ENCODE measurements at places on chromosomes 13 and 19. TPM values are rescaled to one million over a fixed set of nuclear protein-coding genes. Genes with fewer than 3 reads are reported as not detected.
A peak's percentile ranks its signal among the peaks of the same experiment; 100 is the strongest.

DNA sequence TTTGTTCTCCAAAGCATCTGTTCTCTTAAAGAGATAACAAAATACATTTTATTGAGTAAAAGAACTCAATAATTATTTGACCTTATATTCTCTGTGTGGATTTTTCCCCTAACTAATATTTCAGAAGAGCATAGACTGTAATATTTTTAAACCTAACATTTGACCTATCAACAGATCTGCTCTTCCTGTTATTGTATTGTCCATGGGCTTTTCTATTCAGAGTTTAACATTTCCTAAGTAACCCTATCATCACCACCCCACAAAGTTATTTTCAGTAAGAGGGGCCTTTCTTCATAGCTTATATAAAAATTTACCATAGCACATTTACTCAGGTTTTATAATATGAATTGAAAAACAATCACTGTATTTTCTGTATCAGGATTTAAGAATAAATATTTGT, 17.5 kb downstream of the POLR1D start:
- no peak for DNase-seq

DNA sequence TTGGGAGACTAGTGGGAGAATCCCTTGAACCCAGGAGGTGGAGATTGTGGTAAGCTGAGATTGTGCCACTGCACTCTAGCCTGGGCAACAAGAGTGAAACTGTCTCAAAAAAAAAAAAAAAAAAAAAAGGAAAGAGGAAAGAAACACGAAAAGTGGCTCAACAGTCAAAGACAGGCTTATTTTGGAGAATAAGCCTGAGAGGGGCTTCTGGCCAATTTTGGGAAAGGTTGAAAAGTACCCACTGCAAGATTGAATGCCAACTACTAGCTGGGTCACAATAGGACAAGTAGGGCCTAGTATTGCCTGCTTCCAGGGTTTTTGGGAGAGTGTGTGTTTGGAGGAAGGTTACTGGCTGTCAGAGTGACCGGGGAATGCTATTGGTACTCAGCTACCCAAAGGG, 17.2 kb downstream of the FBXO17 start:
- DNase-seq: no peak

GRCh38 chr13:91302111-91302510, 45.4 kb upstream of the MIR17HG start:
- no peak for DNase-seq

GRCh38 chr13:50132904-50133357, 117.7 kb downstream of the KCNRG start:
- DNase-seq: no peak

DNA sequence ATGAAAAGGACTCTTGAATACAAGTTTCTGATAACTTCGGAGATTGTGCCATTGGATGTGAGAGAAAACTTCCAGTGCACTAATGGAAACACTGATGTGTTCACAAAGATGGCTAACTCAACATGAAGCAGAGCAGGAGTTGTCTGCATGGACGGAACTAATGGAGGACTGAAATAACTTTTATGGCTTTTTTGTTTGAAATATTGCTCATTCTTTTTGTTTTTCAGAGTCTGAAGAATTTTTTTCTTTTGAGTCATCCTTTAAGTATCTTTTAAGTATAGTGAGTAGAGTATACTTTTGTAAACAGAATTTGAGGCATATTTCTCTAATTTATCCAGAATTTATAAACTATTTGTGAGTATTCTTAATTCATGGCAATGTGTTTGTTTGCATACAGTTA, 25.7 kb downstream of the CRYL1 start:
- no peak for DNase-seq

DNA sequence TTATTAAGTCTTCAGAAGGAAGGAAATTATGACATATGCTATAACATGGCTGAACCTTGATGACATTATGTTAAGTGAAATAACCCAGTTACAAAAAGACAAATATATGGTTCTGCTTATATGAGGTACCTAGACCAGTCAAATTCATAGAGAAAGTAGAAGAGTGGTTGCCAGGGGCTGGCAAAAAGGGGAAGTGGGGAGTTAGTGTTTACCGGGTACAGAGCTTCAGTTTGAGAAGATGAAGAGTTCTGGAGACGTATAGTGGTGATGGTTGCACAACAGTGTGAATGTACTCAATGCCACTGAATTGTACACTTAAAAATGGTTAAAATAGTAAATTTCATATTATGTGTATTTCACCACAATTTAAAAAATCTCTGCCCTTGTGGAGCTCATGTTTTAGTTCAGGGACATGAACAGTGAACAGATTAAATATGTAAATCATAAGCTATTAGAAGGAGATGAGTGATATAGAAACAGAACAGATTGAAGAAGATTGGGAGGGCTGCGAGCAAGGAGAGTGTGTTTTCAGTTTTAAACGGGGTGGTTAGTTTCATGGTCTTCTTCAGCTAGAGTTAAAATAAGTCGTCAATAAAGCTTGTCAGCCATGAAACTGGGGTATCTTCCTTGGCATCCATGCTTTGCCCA, 355.2 kb downstream of the KCNRG start:
- DNase-seq: no peak

GRCh38 chr13:58579468-58579867, 947.9 kb downstream of the PCDH17 start:
- DNase-seq: no peak

- peak; percentile 53 for DNase-seq
Observed at GRCh38 chr19:27974082-27974513, 1238.9 kb downstream of the UQCRFS1 start.

DNA sequence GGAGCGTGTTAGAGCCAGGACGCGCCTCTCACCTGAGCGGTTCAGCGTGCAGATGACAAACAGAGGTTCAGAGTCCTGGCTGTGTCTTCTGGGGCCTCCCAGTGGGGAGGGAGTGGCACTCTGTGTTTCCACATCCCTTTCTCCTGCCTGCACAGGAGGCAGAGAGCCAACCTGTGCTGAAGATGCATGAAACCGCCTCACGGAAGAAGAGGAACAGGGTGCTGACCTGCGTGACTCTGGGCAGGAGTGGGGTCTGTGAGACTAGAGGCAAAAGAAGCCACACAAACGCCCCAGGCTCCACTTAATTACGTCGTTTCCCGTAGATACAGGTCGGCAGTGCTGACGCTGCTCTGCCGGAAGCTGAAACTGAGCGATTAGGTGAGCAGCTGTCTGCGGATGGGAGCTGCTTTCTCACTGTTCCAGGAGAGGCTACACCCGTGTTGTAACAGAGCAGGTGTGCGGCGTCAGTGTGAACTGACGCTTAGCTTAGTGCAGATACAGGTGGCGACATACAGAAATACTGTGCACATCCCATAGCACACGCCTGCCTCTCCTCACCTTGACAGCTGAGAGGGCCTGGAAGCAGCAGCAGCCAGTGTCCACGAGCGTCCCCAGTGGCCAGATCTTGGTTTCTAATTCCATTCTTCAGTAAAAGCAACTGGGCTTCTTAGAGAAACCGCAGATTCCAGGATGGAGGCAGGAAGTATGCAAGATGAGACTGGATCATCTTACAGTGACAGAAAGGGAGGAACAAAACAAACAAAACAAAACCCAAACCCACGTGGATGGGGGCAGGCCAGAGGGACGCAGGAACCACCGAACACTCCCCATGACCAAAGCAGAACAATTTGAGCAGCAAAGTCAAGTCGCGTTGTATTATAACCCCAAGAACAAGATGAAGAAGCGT, 37.7 kb upstream of the MCF2L start:
- peak; percentile 60 for DNase-seq

CEBPA gene
- polyA plus RNA-seq: 4.3 TPM

TEX26 gene
- polyA plus RNA-seq: 3.2 TPM

LCP1 gene
- 14.5 TPM for polyA plus RNA-seq

CD33 gene
- polyA plus RNA-seq: 1.5 TPM

SBK2 gene
- polyA plus RNA-seq: 0.65 TPM

All from right renal pelvis (tissue), 4 donors.